ENCODE measurements at places on chromosomes 1 and 21.

DNA sequence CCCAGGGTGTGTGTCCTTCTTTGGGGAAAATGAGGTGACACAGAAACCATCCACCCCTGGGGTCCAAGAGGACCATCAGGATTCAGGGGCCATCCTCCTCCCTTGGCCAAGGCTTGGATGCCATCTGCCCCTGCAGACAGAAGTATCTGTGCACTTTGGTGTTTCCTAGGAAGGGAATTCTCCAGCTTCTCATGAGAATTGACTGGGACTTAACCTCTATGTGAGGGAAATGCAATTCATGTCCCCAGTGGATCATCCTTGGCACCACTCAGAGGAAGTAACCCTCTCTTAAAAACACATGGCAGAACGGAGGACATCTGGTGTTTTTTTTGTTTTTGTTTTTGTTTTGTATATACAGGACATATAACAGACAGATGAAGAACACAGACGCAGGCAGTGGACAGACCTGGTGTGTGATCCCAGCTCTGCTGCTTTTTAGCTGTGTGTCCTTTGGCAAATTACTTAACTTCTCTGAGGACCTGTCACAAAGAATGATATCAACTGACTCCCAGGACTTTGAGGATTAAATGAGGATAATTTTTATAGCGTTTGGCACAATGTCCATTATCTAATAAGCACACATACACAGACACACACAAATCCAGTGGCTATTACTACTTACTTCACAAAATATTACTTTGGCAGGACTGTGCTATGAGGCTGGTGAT lies 3.8 kb downstream of the TNN start:
- DNase-seq = no peak

DNA sequence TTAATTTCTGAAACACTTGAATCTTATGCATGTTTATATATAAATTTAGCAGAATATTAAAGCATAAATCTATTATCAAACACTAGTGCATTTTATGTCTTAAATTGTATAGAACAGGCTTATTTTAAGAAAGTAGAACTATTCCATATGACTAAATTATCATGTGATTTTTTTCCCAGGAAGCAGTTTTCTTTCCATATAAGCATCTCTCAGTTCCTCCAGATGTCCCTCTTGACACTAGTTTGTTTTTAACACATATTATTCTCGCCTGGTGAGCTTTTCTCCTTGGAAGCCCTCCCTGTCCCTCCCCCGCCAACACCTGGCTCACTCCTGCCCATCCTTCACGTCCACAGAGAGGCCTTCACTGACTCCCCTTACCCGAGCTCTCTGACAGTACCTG lies 48.3 kb upstream of the BCAR3 start:
- no peak for DNase-seq

DNA sequence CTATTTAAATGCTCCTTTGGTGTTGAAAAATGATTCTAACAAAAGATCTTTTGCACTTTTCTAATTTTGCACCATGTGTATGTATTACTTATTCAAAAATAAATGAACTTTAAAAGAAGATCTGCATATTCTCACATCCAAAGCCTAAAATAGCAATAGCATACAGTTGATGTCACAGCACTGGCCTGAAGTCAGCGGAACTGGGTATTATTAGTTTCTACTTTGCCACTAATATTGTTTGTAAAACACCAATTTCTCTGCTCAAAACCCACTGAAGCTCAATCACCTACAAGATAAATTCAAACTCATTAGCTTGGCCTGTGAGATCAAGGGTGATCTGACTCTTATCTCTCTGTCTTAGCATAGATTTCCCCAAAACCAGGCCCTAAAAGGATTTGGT lies 34.5 kb upstream of the BCAR3 start:
- no peak for DNase-seq

GRCh38 chr1:24562625-24563024 lies 6.7 kb downstream of the NCMAP start:
- no peak for DNase-seq

Measured in central memory CD4-positive, alpha-beta T cell (primary cell).